ENCODE measurements at places on chromosomes 1 and 21. TPM values are rescaled to one million over a fixed set of nuclear protein-coding genes. Genes with fewer than 3 reads are reported as not detected.
A peak's percentile ranks its signal among the peaks of the same experiment; 100 is the strongest.

GRCh38 chr1:12607263-12607662 lies 10.7 kb downstream of the DHRS3 start:
- DNase-seq = no peak

The ZNF593OS gene
- total RNA-seq = not detected

DNA sequence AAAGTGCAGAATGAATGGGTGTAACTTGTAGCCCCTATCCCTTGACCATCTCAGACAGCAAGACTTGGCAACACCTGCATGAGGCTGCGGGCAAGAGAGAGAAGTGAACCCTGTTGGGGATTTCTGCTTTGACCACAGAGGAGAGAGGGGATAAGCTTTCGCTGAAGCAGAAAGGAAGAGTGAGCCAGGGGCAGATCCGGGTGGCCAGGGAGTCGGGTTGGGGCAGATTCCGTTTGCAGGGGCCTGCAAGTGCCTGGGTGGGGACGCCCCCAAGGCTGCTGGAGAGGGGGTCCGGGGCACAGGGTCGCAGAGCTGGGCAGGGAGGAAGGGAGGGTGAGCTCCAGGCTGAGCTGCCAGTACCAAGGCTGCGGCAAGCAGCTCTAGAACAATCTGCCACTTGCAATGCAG lies 25.3 kb upstream of the PIK3CD start:
- no peak for DNase-seq

The THEMIS2 gene
- total RNA-seq = 9.3 TPM

DNA sequence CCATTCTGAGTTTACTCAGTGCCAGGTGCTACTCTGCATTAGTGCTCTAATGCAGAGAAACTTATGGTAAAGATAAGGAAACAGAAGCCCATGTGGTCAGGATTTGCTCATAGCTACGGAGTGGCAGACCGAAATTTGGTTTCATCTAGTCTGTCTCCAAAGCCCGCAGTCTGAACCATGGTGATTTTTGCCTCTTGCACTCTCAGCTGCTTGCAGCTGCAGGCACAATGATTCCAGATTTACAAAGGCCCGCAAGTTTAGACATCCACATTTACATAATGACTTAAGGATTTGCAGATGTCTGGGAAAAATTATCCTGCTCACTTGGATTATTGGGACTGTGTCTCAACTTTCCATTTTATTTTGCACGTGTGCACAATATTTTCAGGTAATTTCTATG lies 161.3 kb upstream of the KCNJ6 start:
- DNase-seq = no peak

The AGT gene
- total RNA-seq = 1.2 TPM

GRCh38 chr1:10785728-10786638 lies 10.5 kb downstream of the CASZ1 start:
- DNase-seq = no peak

The GJA9 gene
- total RNA-seq = 0.20 TPM

GRCh38 chr1:67584938-67585337 lies 100.1 kb upstream of the GADD45A start:
- no peak for DNase-seq

The FCRL5 gene
- not detected for total RNA-seq

The WLS gene
- total RNA-seq = 32.5 TPM

- no peak for DNase-seq
These were observed 115.3 kb downstream of the HLCS start for GRCh38 chr21:36851121-36851520.

GRCh38 chr1:221878134-221878533 lies 136.2 kb upstream of the DUSP10 start:
- no peak for DNase-seq

The LCE3E gene
- total RNA-seq = not detected

DNA sequence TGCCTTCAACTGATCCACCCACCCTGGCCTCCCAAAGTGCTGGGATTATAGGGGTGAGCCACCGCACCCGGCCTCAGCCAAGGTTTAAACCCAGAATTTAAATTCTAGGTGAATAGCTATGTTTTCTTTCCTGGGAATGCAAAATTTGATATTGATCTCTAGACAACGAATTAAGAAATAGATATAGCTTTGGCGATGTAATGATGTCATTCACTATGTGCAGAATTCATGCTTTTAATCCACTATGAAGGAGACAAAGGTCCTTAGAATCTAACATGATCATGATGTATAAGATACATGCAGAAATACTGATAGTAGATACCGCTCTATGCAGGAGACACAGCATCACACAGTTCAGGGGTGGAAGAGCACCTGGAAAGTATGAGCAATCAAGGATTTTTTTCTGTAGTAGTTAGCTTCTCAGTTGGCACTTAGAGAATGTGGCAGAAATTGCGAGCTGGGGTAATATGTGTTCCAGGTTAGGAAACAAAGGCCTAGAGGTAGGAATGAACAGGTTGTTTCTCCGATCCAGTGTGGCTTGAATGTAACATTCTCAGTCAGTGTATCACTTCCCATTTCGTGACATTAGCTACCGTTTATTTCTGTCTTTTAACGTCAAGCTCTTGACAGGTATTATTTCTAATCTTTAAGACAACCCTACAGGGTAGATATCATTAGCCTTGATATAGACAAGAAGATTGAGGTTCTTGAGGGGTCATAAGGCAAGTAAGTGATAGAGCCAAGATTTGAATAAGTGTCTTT lies 3.0 kb upstream of the CEP350 start:
- no peak for DNase-seq

The MX2 gene
- 0.17 TPM for total RNA-seq

DNA sequence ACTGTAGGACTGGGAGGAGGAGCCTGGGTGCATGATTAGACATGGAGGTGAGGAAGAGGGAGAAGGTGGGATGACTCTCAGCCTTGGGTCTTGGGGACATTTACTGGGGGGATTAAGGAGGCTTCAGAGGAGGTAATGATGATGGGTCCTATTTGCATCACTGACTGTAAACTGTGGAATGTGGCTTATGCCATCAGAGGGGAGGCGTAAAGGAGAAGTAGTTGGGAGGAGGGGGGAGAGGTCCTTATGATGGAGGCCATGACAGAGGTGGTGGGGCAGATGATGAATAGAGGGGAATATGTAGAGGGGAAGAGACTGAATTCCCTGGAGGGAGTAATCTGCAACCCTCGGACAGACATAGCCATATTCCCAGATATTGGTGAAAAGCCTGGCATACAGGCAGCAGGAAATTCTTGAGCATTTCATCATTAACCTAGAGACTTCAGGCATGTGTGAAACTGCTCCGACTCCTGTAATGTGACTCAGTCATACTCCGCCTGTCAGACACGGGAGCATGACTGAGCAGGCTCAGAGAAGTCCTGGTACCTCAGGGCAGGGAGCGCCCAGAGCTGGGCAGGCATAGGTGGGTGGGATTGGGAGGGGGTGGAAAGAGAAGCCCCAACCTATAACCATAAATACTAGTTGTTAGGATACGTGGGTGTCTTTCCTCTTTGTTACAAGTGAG lies 8.0 kb upstream of the LCE5A start:
- DNase-seq = peak; percentile 53

The PARS2 gene
- total RNA-seq = 4.5 TPM

The SLC35F3 gene
- 2.7 TPM for total RNA-seq

- no peak for DNase-seq
These were observed 9.2 kb upstream of the CPT2 start for GRCh38 chr1:53187401-53187800.

DNA sequence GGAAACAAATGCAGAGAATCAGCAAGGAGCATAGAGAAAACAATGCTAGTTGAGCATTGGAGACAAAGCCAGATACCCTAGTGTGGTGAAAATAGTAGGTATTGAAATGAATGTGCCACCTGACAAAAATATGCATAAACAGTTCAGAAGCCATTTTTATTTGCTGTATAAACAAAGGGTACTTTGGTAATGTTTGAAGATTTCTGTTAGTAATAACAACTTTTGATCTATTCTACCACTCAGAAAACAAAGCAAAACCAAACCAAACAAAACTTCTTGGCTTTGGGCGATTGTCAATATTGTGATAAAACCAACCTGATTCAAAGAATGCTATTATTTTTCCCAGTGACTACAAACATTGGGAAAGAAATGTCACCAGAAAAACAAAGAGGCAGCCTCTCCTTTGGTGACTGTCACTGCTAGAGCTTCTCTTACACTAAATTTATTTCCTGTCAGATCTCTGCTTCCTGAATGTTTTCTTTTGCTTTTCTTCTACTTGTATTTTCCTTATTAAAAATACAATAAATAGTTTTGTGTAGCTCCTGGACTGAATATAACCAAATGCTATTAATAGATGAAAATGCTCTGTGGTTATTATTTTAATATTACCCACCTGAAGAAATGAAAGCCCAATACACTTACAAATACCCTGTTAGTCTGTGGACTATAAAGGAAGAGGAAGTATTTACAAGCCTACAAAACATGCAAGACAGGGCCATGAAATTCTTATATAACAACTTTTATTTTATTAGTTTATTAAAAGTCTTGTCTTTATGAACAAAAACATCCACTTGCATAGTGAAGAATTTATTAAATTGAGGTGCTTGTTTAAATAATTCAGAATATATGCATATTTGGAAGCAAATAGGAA lies 5.7 kb downstream of the ATP6V1G3 start:
- DNase-seq = no peak

- DNase-seq = no peak
These were observed 38.3 kb downstream of the NRDC start for GRCh38 chr1:51840182-51840581.

The NES gene
- 1.0 TPM for total RNA-seq

DNA sequence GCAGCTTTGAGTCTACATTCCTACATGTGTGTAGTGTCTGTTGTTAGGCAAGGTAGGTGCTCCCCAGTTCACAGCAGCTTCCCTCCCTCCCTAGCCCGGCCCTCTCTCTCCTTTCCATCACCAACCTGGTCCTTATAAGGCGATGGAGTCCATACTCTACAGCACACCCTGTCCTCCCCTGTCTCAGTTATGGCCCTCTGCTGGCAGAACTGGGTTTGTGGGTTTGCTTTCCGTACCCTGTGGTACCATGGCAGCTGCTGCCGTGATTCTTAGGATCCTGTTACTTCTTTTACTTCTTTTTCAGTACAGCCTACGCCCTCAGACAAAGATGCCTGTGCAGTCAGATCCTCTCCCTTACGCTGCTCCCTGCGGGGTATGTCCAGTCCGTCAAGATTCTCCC lies 31.7 kb downstream of the AK5 start:
- peak; percentile 43 for DNase-seq

GRCh38 chr1:162446946-162447345 lies 35.0 kb upstream of the SH2D1B start:
- DNase-seq = no peak

- DNase-seq = no peak
These were observed 48.7 kb upstream of the DMRTA2 start for GRCh38 chr1:50471967-50472366.

The DENND4B gene
- 21.5 TPM for total RNA-seq

The ERICH3 gene
- 0.17 TPM for total RNA-seq

The VPS13D gene
- total RNA-seq = 20.0 TPM

- DNase-seq = peak; percentile 83
These were observed 8.3 kb downstream of the ELF3 start for GRCh38 chr1:202018468-202019234.

DNA sequence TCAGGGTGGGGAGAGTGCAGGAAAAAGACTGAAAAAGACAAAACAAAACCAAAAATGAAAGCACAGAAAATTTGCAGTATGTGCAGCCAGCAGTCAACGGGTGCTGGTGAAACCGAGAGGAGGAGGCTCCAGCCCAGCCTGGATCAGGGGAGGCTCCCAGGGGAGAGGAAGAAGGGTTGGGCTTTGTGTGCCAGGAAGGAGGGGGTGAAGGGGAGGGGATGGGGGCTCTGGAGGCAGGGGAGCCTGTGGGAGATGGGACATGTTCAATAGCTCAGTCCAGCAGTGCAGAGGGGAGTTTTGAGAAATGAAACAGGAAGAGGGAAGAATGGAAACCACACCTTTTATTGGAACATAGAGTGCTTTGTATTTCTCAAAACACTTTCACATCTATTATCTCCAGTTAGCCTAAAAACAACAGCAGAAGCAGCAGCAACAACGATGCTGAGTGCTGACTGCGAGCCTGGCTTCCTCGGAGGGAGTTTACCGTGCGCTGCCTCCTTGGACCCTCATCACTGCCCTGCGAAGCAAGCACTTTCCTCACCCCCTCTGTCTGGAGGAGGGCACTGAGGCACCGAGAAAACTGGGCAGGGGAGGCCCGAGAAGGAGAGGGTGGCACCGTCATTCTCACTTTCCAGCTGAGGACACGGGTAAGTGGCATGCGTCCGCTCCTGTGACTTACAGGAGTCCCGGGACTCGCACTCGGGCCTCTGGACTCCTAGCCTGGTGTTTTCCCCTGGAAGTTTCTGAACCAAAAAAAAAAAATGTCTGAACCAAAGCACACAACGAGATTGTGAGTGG lies 62.9 kb downstream of the MDM4 start:
- DNase-seq = no peak

DNA sequence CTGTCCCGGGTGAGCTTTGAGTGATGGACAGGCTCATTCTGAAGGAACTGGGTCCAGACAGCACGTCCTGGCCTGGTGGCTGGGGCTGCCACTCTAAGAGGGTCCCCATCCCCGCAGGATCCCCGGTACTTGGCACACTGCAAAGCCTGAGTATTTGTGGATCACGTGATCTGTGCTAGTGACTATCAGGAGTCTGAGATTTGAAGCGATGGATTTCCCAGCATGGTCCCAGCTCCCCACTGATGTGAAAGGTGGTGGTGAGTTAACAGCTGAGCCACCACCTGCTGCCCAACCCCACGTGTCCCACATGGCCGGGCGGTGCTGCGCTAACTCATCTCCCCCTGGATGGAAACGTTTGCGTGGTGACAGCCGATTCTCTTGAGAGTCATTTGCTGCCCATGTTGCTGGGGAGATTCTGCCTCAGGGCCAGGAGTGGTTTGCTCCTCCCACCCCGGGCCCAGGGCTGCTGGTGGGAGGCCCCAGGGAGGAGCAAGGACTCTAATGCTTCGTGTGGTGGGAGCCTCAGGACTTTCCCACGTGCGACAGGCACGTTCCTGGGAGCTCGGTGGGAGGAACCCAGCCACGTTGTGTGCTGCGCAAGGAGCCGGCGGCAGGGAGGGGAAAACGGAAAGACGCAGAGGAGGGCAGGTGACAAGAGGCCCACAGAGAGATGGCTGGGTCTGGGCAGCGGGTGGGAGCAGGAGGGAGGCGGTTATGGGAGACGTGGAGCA lies 15.1 kb downstream of the FAAP20 start:
- DNase-seq = no peak

DNA sequence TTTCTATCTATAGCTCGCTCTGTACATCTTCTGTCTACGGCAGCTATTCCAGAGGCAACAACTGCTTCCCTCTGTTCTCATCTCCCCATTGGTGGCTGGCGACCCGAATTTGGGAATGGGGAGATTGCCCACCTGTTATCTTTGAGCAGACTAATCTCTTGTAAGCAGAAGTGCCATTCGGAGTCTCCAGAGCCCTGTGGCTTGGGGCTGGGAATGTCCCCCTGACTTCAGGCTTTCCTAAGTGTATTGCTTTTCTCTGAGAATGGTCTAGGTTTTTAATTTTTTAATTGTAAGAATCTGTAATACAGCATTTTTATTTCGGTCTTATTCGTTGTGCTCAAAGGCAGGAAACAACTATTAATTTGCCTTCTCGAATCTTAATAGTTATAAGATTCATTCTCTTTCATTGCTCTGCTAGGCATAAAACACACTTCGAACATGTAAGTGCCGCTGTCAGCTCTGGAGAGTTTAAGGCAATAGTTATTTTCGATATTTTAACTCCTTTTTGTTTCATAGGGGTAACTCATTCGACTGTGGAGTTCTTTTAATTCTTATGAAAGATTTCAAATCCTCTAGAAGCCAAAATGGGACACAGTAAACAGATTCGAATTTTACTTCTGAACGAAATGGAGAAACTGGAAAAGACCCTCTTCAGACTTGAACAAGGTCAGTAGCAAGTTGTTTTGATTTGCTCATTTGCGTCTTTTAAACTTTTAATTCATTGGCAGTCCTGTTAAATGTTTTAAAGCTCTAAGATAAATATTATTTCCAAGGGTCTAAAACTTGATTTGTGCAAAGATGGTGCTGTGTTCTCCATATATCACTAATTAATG lies 514 bp downstream of the AGL start:
- peak; percentile 11 for DNase-seq

Data from renal cortical epithelial cell (primary cell).